ENCODE measurements at places on chromosomes 7 and 10.

- DNase-seq, result no peak
These were observed 311.0 kb upstream of the IMMP2L start for GRCh38 chr7:111873326-111873646.

- DNase-seq, result peak; percentile 89
These were observed 512 bp downstream of the OSBPL3 start for GRCh38 chr7:24979470-24979862.

- no peak for DNase-seq
These were observed 1.6 kb downstream of the ZRANB1 start for GRCh38 chr10:124943301-124944092.

GRCh38 chr10:33180390-33180789, 154.1 kb downstream of the NRP1 start:
- DNase-seq, result no peak

GRCh38 chr10:28211759-28212158, 91.1 kb downstream of the MPP7 start:
- no peak for DNase-seq

DNA sequence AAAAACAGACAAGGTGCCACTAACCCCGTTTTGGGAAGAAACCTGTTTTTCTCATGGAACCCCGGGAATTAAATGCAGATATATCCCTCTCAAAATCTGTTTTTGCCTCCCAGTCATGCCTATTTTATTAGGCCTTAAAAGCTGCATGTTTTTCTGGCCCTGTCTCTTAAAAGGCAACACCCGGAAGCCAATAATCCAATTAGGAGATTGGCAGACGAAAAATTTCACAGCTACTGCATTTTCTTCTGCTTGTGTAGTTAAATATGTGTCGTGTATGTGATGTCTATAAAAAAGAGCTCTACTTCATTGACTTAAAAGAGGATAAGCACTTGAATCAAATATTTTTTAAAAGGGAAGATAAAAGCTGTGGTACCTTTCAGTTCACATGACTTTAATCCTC, 31.9 kb upstream of the OPTN start:
- DNase-seq, result no peak

- no peak for DNase-seq
These were observed 177.7 kb downstream of the SH3PXD2A start for GRCh38 chr10:103677486-103678177.

DNA sequence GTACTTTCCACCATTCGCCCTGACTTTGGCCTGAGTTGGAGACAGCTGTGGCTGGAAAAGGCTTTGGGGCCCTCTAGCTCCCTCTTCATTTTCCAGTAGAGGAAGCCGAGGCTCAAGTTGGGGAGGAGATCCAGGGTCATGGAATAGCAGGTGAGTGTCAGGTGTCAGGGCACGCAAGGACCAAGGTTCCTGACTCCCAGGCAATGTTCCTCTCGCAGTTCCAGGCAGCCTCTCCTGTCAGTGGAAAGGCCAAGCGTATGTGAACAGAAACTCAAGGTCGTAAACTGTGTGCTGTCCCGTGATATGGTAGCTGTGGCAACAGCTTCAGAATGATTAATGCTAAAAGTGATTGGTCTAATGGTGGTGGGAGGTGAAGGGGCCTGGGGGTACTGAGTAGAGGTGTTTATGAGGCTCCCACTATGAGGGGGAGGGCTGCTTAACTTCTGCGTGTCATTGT, 13.2 kb downstream of the ADAMTS14 start:
- DNase-seq, result no peak

All from posterior vena cava (tissue), 2 donors.